ENCODE measurements at places on chromosomes 3 and 15. TPM values are rescaled to one million over a fixed set of nuclear protein-coding genes. Genes with fewer than 3 reads are reported as not detected.

GRCh38 chr3:66993082-66993481 lies 5.0 kb upstream of the KBTBD8 start:
- 0 out of 2 replicates have a peak, but pooled peaks cover 6% of the 10 kb centered on the region for H3K27me3 ChIP-seq
- H3K27ac ChIP-seq, result no peak overlapping the region
- peaks cover 15% of the 10 kb centered on the region for H3K4me1 ChIP-seq

Gene RLBP1
- total RNA-seq, result 0.12 TPM

Gene RNU6-1
- not detected for total RNA-seq

Gene WHAMM
- 7.1 TPM for total RNA-seq

GRCh38 chr15:62453375-62453774 lies 288.3 kb upstream of the C2CD4B start:
- no peak overlapping the region for H3K4me3 ChIP-seq
- peaks cover 4% of the 10 kb centered on the region for H3K4me1 ChIP-seq
- DNase-seq, result no peak
- H3K27ac ChIP-seq, result no peak overlapping the region

GRCh38 chr15:101399431-101399830 lies 90.1 kb downstream of the PCSK6 start:
- no peak overlapping the region for H3K4me3 ChIP-seq
- H3K36me3 ChIP-seq, result no peaks in the 10 kb centered on the region

GRCh38 chr3:42410370-42411131 lies at the start of gene LYZL4:
LYZL4 (minus strand) TSS chr3:42410610; CDS start chr3:42407251, 3,359 bp downstream.
- H3K36me3 ChIP-seq, result no peaks in the 10 kb centered on the region
- H3K4me1 ChIP-seq, result no peaks in the 10 kb centered on the region
- DNase-seq, result no peak
- no peak within 1 kb of the TSS for H3K27ac ChIP-seq
- H3K27me3 ChIP-seq, result peaks cover 2% of the 10 kb centered on the region

Gene C3orf20
- 0.20 TPM for total RNA-seq

Gene CYB561D2
- 9.5 TPM for total RNA-seq

- no peaks in the 10 kb centered on the region for H3K4me1 ChIP-seq
- no peak overlapping the region for H3K27ac ChIP-seq
- H3K4me3 ChIP-seq, result no peak overlapping the region
- no peaks in the 10 kb centered on the region for H3K27me3 ChIP-seq
- no peak for DNase-seq
Measured at GRCh38 chr3:3560591-3561311, 238.5 kb upstream of the LRRN1 start.

DNA sequence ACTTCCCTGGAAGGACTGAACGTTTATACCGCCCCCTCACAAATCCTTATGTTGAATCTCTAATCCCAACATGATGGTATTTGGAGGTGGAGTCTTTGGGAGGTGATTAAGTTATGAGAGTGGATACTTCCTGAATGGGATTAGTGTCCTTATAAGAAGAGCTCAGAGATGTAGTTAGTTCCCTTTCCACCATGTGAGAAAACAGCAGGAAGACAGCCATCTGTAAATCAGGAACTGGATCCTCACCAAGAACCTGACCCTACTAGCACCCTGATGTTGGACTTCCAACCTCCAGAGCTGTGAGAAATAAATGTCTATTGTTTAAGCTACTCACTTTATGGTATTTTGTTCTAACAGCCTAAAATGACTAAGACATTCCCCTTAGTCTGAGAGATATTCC lies 33.3 kb upstream of the SACM1L start:
- H3K27me3 ChIP-seq, result no peaks in the 10 kb centered on the region
- no peaks in the 10 kb centered on the region for H3K4me1 ChIP-seq
- H3K36me3 ChIP-seq, result no peaks in the 10 kb centered on the region
- no peak for DNase-seq

Gene OSBPL10
- 25.8 TPM for total RNA-seq

Gene MYLK
- 3.8 TPM for total RNA-seq

All from HCT116 (cell line).